LoVo (cell line): ENCODE measurements at places on chromosomes 13 and 19.
A peak's percentile ranks its signal among the peaks of the same experiment; 100 is the strongest.

- peak; percentile 10 for DNase-seq
Measured at GRCh38 chr13:23570099-23570920, at the start of gene TNFRSF19. TSS of gene TNFRSF19 (plus strand) at chr13:23570412. CDS start at chr13:23590184, 19,772 bp downstream.

DNA sequence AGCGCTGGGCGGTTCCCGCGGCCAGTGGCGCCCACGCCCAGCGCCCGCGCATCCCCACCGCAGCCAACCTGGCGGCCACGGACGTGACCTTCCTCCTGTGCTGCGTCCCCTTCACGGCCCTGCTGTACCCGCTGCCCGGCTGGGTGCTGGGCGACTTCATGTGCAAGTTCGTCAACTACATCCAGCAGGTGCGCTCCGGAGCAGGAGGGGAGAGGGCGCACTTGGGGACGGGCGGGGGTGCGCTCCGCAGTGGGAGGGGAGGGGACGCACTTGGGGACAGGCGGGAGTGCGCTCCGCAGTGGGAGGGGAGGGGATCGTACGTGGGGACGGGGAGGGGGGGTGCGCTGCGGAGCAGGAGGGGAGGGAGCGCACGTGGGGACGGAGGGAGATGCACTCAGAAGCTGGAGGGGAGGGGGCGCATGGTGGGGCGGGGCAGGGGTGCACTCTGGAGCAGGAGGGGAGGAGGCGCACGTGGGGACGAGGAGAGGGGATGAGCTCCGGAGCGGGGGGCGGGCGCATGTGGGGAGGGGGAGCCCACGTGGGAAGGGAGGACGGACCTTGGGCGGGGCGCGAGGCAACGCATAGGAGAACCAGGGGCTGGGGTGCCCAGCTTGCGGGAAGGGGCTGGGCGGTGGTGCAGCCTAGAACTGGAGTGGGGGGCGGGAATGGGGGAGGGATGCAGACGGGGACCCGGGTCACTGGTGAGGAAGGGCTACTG is 1.5 kb downstream of the KISS1R start:
- no peak for DNase-seq

- DNase-seq: no peak
Measured at GRCh38 chr19:37511186-37511585, 4.4 kb downstream of the ZNF793 start.

GRCh38 chr13:42526804-42527203 is 47.1 kb upstream of the TNFSF11 start:
- DNase-seq: no peak

DNA sequence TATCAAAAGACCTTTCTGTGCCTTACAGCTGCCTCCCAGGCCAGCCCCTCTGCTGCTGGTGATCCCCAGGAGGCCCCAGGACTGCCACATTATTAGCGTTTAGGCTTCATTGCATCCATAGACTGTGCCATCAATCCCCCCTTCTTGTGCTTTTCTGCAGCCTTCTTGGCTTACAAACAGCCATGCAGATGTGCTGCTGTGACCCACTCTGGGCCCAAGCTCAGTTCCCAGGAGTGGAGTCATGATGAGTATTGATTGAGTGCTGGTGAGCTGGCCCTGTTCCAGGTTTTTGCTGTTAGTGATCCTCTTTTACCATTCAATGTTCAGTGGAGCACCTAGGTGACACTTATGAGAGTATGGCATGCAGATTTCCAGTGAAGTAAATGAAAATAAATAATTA is 59.9 kb upstream of the SLAIN1 start:
- no peak for DNase-seq

DNA sequence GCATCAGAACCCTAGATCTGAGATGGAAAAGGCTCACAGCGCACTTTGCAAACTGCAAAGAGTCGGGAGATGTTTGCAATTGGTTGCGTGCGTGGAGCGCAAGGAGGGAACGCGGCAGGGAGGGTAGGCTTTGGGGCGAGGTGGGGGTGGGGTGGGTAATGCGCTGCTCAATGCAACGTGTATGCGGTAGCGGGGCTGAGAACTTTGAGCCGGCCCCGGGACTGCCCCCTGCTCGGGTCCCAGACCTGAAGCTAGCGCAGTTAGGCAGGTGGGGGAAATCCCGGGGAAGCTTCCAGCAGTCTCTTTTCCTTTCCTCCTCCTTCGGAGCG is 971 bp downstream of the FOSB start:
- DNase-seq: peak; percentile 68

DNA sequence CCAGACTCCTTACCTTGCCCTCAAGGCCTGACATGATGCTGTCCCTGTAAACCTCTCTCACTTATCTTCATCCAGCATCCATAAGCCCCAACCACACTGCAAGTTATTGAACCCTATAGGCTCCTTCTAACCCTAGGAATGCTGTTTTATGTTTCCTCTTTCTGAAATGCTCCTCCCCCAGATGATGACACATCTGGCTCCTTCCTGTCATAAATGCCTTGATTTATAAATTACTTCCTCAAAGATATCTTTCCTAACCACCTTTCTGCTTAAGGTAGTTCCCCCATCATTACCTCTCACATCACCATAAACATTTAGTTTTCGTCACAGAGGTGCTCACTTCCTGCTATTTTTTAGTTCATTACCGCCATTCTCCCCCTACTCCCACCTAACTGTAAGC is 12.3 kb downstream of the RUBCNL start:
- DNase-seq: no peak

DNA sequence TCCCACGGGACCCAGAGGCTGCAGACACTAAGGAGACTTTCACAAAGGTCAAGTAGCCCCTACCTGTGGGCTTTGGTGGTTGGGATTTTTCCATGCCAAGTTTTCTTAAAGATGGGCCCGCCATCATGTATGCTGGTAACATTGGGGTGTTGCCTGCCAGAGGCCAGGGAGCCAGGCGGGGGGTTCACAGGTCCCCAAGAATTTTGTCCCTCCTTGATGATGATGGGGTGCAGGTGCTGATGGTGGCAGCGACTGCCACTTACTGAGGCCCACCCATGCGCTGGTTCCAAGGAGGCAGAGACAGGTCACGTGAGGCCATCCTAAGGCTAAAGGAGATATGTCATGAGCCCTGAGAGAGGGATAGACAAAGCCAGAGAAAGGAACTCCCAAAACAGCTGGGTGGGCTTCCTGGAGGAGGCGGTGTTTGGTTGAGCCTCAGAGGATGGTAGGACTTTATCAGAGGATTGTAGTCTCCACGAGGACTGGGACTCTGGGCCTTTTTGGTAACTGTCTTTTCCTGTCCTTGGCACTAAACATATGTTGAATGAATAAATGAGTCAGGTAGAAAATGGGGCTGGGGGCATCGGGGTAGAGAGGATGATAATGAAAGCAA is 14.4 kb downstream of the PLEKHF1 start:
- DNase-seq: no peak

GRCh38 chr13:38093425-38093824 is 223.9 kb upstream of the TRPC4 start:
- no peak for DNase-seq

- DNase-seq: no peak
Measured at GRCh38 chr19:18896421-18896841, 473 bp upstream of the CERS1 start.

- DNase-seq: no peak
Measured at GRCh38 chr13:71148396-71148795, 718.6 kb downstream of the DACH1 start.

DNA sequence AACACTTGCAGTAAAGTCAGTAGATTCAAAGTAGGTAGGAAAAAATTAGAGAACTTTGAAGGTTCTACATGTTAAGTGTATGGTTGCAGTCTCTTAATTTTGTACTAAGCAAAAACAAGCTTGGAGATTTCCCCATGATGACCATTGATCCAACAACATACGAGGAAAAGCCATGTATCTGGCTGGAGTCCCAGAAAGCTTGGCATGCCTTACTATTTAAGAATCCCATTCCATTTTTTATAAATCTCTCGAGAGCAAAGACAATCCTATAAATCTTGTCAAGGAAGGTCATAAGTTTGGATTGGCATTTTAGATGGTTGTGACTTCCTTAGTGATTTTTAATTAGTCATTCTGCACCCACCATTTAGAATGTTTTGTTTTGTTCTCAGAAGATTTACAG is 495.9 kb downstream of the GPC5 start:
- DNase-seq: no peak

- no peak for DNase-seq
Measured at GRCh38 chr13:113327391-113327765, 30.3 kb downstream of the LAMP1 start.

DNA sequence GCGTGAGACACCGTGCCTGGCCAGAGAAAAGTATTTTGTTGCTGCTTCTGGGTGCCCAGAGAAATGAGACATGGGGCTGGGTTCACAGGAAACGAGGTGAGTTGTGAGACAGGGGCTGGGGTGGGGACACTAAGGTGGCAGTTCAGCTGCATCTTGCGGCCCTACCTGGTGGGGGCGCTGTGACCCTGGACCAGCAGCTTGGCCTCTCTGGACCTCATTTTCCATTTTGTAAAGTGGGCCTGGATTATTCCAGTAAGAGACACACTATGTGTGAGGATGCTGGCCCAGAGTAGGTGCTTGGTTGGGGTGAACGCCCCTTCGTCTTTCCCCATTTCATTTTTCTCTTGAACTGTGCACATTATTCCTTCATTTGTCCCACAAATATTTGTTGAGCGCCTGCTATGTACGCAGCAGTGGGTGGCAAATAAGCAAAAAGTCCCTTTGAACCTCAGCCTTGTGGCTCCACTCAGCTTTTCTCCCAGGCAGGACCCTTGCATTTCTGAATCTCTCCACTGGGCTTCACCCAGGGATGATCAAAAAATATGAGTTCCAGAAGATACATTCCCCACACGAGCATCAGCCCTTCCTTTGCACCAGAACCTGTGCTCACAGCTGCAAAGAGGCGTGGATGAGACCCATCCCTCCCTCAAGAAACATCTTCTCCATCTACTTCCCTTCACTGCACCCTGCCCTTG is 26.6 kb upstream of the OR10H1 start:
- no peak for DNase-seq

GRCh38 chr13:106471957-106472543 is 63.4 kb downstream of the EFNB2 start:
- DNase-seq: peak; percentile 93

DNA sequence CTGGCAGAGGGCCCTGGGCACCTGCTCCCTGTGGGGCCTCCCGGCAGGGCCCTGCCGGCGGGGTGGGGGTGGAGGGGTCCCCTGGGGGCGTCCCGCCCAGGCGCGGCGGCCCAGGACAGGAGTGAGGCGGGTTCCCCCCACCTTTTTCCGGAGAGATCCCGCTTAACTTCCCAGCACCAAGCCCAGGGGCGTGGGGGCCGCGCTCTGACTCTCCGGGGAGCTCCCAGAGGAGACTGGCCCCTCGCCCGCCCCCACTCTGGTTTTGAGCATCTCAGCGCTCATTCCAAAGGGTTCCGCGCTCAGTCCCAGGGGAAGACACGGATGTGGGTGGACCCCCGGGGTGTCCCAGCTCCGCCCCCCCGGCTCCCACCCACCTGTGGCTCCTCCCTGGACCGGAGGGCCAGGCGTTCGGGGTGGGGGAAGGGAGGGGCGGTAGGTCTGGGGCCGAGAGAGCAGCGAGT is 476 bp downstream of the C2CD4C start:
- no peak for DNase-seq

DNA sequence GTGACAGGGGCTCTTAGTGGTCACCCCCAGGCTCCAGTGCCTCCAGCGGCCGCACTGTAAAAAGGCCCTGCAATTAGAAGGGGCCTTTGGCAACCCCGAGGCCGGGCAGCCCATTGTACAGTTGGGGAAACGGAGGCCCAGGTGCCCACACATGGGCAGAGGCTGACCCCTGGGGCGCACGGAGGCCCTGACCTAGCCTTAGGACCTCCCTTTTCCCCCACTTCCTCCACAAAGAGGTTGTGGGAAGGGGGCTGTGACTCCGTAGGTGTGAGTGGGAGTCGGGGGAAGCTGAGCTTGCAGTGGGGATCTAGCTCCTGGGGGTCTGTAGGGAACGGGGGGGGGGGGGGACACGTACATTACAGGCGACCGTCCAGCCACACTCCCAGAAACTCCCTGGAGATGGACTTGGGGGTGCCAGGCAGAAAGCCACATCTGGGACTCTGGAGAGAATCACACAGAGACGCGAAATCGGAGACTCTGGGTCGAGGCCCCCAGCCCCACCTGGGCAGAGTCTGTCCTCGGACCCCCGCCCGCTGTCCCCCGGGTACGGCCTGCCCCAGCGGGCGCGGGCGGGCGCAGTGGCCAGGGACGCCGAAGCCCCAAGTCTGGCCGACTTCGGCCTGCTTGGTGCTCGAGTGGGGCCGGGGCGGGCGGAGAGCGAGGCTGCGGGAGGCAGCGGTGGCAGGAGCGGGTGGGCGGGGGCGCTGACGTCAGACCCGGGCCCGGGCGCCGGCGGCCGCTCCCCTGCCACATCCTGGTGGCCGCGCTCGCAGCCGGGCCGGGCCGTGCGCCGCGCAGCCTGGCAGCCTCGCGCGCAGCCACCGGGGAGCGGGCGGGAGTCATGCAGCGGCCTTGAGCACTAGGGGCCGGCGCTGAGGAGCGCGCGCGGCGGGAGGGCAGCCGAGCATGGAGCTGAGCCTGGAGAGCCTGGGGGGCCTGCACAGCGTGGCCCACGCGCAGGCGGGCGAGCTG is at the start of gene ONECUT3:
ONECUT3 (plus strand) TSS at position 750 of the 972 bp plus-strand sequence; CDS start at position 907, 157 bp downstream.
- DNase-seq: no peak

DNA sequence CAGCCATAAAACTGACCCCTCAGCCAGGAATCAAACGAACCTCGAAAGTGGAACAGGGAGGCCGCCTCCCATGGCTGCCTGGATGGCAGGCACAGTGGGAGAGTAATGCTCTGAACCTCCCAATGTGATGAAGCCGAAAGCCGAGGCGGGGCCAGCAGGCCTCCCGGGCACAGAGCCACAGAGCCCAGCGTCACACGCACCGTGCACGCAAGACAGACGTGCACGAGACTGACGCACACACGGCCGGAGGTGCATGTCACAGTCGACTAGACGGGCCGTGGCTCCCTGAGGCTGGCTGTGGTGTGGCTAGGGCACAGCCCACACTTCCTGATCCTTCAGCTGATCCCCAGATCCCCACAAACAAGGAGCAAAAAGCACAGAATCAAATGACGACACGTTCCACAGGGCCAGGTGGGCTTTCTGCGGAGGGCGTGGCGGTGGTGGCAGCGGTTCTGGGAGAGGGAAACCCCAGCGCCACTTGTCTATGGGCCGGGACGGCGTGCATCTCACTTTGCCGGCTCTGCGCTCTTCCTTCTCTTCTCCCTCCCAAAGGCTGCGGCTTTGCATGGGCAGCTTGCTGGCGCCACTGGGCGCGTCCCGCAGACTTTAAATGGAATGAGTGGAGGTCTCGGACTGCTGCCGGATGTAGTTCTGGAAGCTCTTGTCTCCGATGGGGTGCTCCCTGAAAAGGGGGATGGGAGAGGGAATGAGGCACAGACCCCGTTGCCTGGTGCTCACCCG is 5.0 kb upstream of the C13orf46 start:
- DNase-seq: no peak

DNA sequence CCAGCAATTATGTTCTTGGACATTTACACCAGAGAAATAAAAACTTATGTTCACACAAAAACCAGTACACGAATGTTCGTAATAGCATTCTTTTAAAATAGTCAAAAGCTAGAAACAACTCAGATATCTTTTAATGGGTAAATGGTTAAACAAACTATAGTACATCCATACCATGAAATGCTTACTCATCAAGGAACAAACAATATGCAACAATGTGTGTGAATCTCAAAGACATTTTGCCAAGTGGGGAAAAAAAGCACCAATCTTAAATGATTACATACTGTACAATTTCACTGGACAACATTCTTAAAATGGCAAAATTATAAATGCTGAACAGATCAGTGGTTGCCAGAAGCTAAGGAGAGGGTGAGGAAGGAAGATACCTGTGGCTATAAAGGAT is 36.6 kb downstream of the MYCBP2 start:
- DNase-seq: no peak
